Activated naive CD4-positive, alpha-beta T cell treated with anti-CD3 and anti-CD28 coated beads, Interleukin-2, amount 50 U/mL, for 72 hours (primary cell): ENCODE measurements at places on chromosomes 1 and 21.

- DNase-seq: no peak
Observed at GRCh38 chr1:164703960-164704411, 145.0 kb downstream of the PBX1 start.

- DNase-seq: no peak
Observed at GRCh38 chr1:211813590-211813989, 17.0 kb downstream of the LPGAT1 start.

DNA sequence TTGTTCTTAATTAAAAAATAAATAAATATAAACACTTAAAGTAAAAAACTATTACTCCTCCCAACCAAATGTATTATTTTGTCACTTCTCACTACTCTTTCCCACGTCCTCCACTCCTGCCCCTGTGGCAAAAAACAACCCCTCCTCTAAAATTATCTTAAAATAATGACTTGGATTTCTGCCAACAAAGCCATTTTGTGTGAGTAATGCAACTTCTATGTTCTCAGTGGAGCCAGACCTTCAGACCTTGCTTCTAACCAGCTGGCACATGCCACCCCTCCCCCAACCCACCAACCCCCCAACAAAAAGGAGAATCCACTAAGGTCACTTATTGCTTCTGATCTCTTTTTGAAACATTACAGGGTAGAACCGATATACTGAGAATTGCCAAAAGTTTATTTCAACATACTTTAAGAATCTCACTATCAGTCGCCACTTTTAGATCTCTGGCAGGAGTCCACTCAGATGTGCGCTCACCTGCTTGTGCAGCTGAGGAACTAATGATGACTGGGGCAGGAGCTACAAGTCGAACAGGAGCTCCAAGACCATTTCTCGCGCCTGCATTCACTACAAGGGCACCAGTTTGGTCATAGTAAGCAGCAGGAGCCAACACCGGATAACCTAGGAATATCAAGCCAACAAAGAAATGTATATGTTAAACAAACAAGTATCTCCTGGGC lies 58.3 kb upstream of the SDC3 start:
- no peak for DNase-seq

DNA sequence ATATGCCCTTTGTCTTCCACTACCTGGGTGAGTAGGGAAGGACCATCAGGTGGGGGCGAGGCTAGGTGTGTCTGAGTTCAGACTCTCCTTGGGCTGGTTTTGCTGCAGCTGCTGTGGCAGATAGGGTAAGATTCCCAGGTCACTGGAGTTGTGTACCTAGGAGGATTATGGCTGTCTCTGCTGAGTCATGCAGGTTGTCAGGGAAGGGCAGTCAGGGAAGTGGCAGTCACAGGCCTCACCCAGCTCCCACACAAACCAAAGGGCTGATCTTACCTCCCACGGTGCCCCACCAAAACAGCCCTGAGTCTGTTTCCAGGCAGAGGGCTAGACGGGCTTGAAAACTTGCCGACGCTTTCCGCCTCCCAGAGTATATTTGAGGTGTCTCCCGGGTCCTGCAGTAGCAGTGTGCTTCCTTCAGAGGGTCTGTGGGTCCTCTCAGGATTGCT lies 201.6 kb upstream of the PLXNA2 start:
- no peak for DNase-seq

GRCh38 chr1:218247339-218247738 lies 37.8 kb upstream of the RRP15 start:
- no peak for DNase-seq

DNA sequence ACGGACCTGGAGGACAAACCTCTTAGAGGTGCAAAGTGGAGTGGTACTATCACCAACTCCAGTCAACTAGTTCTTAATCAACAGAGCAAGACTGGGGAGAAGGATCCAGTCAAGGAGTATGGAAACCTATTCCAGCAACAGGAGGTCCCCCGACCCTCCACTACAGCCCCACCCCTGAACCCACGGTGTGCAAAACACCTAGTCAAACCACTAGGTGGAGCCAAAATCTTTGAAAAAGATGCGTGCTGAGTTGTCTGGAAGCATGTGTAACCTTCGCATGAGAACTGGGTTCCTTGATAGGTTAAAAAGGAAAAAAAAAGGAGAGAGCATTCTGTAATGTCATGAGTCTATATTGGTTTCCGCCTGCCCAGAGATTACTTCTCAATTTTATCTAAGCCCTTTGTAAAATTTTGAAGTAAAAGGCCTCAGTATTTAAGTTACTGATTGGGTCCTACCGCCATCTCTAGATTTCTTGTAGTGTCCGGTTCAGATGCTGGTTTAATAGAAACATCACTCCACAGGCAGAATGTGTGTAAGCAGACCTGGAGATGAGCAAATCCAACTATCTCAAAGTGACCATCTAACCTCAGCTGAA lies 81.9 kb upstream of the HAO2 start:
- DNase-seq: peak; percentile 34

- no peak for DNase-seq
Observed at GRCh38 chr1:111205714-111206050, 5.2 kb upstream of the DENND2D start.

GRCh38 chr1:203274603-203275381 lies 30.5 kb upstream of the BTG2 start:
- no peak for DNase-seq

DNA sequence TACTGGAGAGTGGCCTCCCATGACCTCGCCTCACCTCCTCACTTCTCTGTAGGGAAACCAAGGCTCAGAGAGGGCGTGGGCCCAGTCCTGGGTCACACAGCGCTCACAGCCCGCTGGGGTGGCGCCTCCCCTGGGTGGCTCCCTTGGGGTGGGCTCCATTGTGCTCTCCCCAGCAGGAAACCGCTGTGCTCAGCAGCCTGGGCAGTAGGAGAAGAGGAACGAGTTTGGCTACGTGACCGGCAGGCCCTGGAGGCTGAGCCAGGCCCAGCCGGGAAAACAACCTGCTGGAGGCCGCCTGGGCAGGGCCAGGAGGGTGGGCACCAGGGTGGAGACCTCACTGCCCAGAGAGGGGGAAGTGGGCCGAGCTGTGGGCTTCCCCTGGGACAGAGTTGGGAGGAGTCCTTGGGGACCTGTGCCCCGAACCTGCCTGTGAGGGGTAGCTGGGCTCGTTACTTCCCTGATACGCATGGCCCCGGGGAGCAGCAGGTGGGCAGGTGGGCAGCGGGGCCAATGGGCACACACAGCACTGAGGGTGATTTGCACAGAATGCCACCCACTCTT lies 15.0 kb upstream of the FAM131C start:
- no peak for DNase-seq

GRCh38 chr1:215202868-215203267 lies 120.3 kb downstream of the KCNK2 start:
- no peak for DNase-seq

- DNase-seq: no peak
Observed at GRCh38 chr1:167728818-167729410, 7.1 kb downstream of the MPZL1 start.

- DNase-seq: no peak
Observed at GRCh38 chr1:41902159-41902577, 16.6 kb downstream of the HIVEP3 start.

DNA sequence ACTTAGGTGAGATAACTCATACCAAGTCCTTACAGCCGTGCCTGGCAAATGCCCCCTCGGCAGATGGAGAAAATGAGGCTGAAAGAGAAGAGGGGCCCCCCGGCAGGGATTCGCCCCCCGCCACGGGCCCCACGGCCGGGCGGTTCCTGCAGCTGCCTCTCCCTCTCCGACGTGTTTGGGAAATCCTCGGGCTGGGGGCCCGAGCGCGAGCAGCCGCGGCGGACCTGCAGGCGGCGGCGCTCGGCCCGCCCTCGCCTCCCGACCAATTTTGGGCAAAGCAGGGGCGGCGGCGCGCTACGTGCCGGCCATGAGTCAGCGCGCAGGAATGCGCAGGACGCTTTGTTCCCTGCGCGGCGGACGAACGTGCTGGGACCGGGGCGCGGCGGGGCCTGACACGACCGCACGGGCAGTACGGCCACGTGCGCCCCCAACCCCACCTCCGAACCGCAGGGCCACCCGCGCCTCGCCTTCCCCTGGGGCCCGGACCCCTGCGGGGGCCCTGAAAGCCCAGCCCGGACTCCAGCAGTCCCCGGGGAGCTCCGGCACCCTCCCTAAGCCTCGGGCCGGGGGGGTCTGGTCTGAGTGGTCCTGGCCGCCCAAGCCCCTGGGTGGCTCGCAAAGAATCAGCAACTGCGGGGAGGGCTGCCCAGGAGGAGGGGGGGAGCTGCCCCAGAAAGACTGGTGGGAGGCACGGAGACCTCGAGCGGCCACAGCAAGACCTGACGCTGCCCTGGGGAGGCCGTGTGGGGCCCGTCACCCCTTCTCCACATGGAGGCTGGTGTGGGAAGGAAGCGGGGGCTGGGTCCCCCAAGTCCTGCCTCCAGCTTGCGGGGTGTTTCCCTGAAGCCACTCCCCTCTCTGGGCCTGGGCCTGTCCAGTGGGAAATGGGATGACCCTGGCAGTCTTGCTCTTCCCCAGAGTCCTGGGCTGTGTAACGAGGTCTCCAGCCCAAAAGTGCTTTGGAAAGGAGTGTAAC lies 11.9 kb upstream of the EDN2 start:
- DNase-seq: no peak

GRCh38 chr21:34093083-34093482 lies 19.7 kb downstream of the MRPS6 start:
- no peak for DNase-seq

DNA sequence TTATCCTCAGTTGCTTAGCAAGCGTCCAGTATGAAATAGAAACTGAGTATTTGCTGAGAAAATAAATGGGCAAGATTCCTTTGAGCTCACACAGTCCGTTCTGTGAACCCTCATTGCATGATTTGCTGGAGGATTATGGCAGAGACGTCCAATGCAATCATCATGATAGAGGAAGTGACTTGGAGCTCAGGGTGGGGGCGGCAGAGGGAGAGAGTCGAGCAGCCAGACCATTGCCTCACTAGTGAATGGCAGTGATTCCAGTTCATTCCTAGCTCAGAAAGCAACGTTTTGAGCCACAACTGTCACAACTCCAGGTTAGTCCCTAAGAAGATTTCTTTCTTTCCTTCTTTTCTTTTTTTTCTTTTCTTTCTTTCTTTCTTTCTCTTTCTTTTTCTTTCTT lies 27.5 kb upstream of the COL9A2 start:
- no peak for DNase-seq

- DNase-seq: no peak
Observed at GRCh38 chr21:39724944-39725343, 20.0 kb upstream of the IGSF5 start.

DNA sequence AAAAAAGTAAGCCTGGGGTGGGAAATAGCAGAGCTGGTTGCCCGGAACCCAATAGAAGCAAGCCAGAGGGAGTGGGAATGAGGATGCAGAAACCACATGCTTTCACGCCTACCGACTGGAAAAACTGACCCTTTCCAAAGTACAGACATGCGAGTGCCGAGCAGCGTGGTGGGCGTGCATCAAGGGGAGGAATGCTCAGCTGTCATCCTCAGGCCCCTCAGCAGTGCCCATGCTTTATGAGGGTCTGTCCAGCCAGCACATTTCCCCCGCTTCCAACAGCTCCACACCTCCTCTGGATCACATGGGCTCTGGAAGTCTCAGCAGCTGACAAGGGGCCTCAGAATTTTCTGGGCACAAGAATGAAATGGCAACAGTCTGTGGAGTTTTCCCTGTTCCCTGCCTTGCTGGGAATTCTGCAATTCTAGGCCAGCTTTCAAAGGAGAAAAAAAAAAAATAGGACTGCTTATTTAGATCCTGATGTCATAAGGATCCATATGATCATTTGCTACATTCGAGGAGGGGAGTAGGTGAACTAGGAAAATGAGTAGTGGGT lies 19.1 kb upstream of the IKBKE start:
- no peak for DNase-seq

- no peak for DNase-seq
Observed at GRCh38 chr1:235649368-235650163, at the start of gene GNG4. Gene GNG4 (minus strand): TSS chr1:235649784. CDS start chr1:235583838, 65,946 bp downstream.

- DNase-seq: peak; percentile 80
Observed at GRCh38 chr21:36927719-36928117, 38.8 kb downstream of the HLCS start.

GRCh38 chr1:36135796-36136195 lies 10.8 kb upstream of the COL8A2 start:
- no peak for DNase-seq

GRCh38 chr1:26181586-26182382 lies 4.5 kb downstream of the CNKSR1 start:
- DNase-seq: no peak

- no peak for DNase-seq
Observed at GRCh38 chr1:172545396-172546004, 12.6 kb downstream of the SUCO start.

DNA sequence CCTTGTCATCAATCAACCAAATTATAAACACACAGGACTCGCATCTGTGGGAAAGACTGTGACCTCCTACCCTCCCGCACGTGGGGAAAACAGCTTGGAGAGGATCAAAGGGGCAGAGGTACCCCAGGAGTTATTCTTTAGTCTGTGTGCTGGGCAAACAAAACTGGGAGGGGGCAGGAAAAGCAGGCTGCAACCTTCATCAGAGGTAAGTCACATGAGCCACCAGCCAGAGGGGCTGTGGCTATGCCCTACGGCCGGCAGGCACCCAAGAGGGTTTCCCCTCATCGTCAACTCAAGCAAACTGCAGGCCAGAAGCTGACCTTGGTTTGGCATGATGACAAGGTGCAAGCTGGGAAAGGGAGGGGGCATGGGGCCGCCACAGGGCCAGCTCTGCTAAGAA lies 12.5 kb downstream of the SMIM12 start:
- DNase-seq: no peak

- peak; percentile 25 for DNase-seq
Observed at GRCh38 chr1:84997667-84998600, 1.0 kb upstream of the MCOLN2 start.

- no peak for DNase-seq
Observed at GRCh38 chr1:225578251-225578977, 74.5 kb downstream of the ENAH start.

GRCh38 chr1:175944591-175944990 lies 201.2 kb upstream of the TNR start:
- DNase-seq: no peak

- DNase-seq: no peak
Observed at GRCh38 chr21:32456497-32456918, 44.0 kb downstream of the EVA1C start.

- no peak for DNase-seq
Observed at GRCh38 chr1:28956038-28956464, 41.7 kb downstream of the EPB41 start.
